Cardiac septum (tissue), 1 donor: ENCODE measurements at places on chromosomes 3 and 15. TPM values are rescaled to one million over a fixed set of nuclear protein-coding genes. Genes with fewer than 3 reads are reported as not detected.
A peak's percentile ranks its signal among the peaks of the same experiment; 100 is the strongest.

PEX5L gene
- 0.11 TPM for total RNA-seq

DNA sequence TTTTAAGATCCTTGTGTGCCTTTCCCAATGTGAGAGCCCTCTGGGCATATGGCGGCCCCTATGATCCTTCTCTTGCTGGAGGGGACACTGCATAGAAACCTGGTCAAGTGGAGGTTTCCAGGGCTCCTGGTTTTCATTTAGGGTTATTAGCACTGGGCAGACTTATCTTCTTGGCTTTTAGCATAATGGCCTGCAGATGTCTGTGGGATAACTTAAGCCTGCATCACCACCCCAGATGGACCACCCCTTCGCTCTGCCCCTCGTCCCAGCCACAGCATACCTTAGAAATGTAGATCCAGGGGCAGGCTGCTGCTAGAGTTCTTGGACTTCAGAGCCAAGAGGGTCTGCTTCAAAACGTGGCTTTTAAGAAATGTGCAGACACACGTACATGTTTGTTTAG is 340.3 kb upstream of the CTDSPL start:
- no peak for DNase-seq

GRCh38 chr3:12799525-12800440 is 3.3 kb downstream of the CAND2 start:
- peak; percentile 71 for DNase-seq

- no peak for DNase-seq
Observed at GRCh38 chr3:171160325-171160724, 133.8 kb upstream of the SLC2A2 start.

DNA sequence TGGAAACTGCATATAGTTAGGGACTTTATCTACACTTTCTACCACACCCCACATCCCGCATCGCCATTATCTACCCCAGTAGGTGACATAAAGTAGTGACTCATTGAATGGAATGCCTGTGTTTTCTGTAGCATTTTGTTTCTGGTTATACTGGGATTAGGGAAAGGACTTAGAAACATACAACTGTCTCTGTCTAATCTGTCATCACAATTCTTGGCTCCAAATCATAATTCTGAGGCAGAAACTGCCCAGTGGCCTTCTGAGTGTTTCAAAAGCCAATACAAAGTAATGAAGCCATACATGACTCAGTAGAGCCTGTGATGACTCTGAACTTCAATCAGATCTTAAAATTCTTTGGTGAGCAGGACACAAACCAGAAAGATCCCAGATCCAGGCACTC is 115.7 kb upstream of the CHRM5 start:
- no peak for DNase-seq
